MG63 (cell line): ENCODE measurements at places on chromosomes 7 and 10. TPM values are rescaled to one million over a fixed set of nuclear protein-coding genes. Genes with fewer than 3 reads are reported as not detected.
A peak's percentile ranks its signal among the peaks of the same experiment; 100 is the strongest.

The PALD1 gene
- 5.3 and 7.8 TPM in 2 replicates for total RNA-seq

The CYP2W1 gene
- not detected in 2 replicates for total RNA-seq

The STARD3NL gene
- total RNA-seq = 70.1 and 81.2 TPM in 2 replicates

The IRF5 gene
- total RNA-seq = 0.89 and 2.4 TPM in 2 replicates

DNA sequence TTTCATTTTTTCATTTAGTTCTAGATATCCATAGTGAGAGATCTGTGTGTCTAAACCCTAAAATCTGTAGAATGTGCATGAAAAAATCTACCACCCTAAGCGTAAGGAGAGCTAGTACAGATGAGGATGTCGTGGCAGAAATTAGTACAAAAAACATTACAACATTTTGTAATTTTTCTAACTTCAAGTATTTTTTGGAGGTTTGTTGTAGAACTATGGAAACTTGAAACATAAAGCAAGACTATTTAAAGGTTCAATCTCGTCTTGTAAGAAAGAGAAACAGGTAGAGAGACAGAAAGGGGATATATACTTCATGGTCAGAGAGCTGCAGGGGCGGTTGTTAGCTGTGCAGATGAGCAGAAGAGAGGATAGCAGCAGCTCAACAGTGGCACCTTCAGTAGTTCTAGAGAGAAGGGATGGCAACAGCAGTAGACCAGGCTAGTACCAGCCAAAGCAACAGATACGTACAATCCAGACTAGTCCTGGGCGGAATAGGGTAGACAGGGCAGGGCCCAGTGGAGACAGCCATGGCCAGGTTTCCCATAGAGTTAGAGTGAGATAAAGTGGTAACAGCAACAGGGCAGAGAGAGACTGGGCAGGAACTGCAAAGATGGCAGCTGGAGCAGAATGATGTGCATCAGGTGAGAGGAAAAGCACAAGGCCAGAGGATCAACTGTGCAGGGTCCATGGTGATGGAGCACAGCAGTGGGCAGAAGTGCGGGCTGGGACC is 145.2 kb downstream of the FRMD4A start:
- peak; percentile 15 for DNase-seq

DNA sequence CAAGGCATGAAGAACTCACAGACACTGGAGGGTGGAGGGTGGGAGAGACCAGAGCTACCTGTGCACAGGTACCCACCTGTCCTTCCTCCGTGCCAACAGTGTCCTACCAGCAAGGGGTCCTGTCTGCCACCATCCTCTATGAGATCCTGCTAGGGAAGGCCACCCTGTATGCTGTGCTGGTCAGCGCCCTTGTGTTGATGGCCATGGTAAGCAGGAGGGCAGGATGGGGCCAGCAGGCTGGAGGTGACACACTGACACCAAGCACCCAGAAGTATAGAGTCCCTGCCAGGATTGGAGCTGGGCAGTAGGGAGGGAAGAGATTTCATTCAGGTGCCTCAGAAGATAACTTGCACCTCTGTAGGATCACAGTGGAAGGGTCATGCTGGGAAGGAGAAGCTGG is 21.8 kb downstream of the PRSS2 start:
- DNase-seq = no peak

DNA sequence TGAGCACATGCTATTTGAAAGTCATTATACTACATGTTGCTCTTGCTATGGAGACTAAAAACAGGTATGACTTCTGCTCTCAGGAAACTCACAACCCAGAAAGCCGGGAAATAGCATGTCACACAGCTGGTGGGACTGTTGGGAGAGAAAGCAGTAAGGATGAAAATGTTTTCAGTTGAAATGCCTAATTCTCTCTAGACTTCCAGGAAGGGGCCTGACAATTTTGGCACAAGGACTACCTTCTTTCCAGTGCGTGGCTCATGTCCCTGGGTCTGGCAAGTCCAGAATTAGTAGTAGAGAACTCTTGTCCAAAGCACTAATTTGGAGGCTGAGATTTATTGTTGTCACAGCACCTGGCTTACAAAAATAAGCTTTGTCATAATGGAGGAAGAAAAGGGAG is 567.6 kb downstream of the LRMDA start:
- DNase-seq = no peak

The LIPF gene
- not detected in 2 replicates for total RNA-seq

The TRIM8 gene
- 27.8 and 40.9 TPM in 2 replicates for total RNA-seq

GRCh38 chr10:122571892-122572291 is 11.3 kb downstream of the DMBT1 start:
- DNase-seq = no peak

DNA sequence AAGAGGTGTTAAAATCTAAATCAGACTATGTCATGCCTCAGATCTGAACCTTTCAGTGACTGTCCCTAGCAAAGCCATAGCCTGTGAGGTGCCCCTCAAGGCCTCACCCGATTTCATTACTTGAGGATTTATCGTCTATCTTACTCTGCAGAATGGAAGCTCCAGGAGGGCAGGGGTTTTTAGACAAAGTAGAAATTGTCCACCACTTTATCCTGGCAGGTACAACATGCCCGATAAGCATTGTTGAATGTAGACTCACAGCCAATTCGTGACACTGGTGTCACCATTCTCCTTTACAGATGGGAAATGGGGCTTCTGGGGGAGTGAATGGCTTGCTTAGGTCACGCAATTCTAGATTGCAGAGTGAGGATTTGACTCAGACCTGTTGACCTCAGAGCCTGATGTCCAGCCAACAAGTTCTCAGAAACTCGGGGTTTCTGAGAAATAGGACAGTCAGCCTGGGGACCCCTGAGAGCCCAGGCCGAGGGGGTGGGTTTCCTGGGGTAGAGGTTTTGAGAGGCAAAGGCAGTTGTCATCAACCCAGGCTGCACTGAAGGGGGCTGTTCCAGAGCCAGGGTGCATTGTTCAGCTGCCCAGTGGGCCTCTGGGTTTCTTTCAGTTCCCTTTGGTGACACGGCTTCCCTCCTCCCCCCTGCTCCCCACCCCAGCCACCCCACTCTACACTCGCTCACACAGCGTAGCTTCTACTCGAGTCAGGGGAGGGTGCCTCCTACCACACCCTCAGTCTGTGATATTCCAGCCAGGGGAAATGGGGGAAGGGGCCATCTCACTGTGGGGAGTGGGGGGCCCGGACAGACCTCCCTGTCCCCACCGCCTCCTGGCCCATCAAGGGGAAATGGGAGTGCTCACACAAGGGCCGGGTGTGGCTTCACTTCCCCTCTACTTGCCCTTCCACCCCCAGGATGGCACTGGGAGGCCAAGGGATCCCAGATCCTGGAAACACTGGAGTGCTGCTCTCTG is 3.1 kb upstream of the IRF5 start:
- DNase-seq = no peak

DNA sequence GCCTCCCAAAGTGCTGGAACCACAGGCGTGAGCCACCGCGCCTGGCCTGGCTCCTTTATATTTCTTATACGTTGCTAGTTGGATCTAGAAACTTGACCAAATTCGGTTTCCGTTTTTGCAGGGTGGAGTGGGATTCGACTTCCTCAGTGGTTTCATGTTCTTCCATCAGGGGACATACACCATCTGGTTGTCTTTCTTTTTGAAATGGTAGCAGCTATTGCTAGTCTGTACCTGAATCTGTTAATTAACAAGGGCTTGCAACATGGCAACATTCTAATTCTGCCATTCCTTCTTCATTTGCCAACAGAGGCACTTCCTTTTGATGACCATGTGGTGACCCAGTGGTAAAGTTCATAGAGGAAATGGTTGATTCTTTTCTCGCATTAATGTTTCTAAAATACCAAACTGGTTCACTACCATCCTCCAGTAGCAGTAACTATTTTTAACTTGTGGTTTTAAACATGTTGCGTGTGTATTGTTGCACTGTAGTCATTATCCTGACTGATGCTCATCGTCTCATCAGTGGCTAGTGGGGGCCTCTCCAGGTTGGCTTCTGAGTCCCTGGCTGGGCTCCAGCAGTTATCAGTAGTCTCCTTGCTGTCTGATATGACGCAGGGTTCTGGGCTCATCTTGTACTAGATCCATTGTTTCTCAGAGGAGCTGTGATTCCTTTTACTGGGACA is 159.2 kb downstream of the RGS10 start:
- DNase-seq = no peak

The AZGP1 gene
- not detected in 2 replicates for total RNA-seq
